ENCODE measurements at places on chromosomes 11 and 22.

DNA sequence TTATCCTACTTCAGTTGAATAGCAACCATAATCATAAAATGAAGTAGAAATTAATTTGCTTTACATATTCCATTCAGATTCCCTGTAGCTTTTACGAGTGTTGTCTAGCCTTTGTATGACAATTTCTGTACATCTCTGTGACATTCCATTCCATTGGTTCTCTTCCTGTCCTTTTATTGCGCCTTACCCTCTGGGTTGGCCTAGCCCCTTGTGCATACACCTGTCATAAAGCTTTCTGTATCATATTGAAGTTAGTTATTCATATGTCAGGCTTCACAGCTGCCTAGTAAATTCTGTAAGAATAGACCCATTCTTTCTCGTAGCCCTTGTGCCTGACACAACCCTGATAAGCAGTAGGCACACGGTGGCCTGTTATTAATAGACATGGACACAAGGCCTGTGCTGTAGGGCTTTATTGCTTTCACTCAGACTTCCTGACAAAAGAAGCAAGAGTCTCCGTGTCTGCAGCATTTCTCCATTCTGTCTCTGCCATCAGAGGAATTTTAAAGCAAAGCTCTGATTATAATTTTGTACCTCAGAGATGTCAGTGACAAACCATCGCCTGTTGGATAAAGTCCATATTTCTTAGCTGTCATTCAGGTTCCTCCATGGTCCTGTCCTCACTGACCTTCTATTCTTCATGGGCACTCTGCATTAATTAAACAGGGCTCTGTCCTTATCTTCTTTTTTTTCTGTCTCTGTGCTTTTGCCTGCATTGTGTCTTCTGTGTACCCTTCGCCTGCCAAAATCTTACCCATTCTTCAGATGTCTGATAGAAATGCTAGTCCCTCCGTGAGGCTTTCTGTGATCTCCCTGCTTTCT is 49.4 kb downstream of the BID start:
- DNase-seq: no peak

- DNase-seq: no peak
Measured at GRCh38 chr11:76221365-76221764, 15.1 kb upstream of the WNT11 start.

DNA sequence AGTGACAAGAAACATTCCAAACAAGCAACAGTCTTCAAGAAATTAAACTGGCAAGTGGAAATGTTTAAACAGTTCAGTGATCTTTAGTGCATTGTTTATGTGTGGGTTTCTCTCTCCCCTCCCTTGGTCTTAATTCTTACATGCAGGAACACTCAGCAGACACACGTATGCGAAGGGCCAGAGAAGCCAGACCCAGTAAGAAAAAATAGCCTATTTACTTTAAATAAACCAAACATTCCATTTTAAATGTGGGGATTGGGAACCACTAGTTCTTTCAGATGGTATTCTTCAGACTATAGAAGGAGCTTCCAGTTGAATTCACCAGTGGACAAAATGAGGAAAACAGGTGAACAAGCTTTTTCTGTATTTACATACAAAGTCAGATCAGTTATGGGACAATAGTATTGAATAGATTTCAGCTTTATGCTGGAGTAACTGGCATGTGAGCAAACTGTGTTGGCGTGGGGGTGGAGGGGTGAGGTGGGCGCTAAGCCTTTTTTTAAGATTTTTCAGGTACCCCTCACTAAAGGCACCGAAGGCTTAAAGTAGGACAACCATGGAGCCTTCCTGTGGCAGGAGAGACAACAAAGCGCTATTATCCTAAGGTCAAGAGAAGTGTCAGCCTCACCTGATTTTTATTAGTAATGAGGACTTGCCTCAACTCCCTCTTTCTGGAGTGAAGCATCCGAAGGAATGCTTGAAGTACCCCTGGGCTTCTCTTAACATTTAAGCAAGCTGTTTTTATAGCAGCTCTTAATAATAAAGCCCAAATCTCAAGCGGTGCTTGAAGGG is 6.0 kb downstream of the MALAT1 start:
- no peak for DNase-seq

DNA sequence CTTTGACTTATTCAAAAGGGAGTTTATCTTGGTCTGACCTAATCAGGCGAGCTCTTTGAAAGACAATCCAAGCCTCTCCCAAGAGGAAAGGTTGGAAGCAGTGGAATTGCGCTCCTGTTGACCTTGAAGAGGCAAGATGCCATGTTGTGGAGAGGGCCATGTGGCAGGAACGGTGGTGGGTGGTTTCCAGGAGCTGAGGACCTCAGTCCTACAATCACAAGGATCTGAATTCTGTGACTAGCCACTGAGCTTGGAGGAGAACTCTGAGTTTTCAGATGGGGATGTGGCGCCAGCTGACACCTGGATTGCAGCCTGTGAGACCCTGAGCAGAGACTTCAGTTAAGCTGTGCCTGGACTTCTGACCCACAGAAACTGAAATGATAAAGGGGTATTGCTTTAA is 6.0 kb upstream of the CBX6 start:
- no peak for DNase-seq

GRCh38 chr22:23270212-23270733 is 90.0 kb downstream of the BCR start:
- DNase-seq: no peak

Measured in AG09309 (cell line).